ENCODE measurements at places on chromosomes 2 and 18.

DNA sequence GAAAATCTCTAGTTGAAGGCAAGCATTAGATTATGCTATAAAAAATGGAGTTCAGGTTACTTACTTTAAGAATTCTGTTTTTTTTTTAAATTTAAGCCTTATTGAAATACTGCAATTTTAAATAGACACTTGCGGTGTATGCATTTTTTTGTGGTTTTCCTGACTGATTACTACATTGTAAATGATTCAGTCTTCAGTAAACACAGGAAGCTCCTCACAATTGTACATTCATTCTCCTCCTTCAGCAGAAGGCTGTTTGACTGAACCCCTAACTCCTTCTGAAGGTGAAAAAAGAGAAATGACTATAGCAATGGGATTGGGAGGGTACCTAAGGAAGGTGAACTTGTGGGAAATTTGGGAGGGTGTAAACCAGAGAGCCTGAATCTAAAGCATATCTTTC is 136.1 kb downstream of the GCA start:
- no peak for DNase-seq

GRCh38 chr2:13660231-13660630 is 943.5 kb downstream of the TRIB2 start:
- DNase-seq = no peak

- DNase-seq = no peak
Measured at GRCh38 chr2:137221797-137222492, 456.6 kb downstream of the THSD7B start.

GRCh38 chr18:28045176-28045810 is 131.6 kb downstream of the CDH2 start:
- DNase-seq = no peak

GRCh38 chr2:73418343-73418742 is 32.7 kb downstream of the ALMS1 start:
- peak; percentile 89 for DNase-seq

GRCh38 chr2:136373841-136374240 is 255.9 kb upstream of the CXCR4 start:
- DNase-seq = no peak

DNA sequence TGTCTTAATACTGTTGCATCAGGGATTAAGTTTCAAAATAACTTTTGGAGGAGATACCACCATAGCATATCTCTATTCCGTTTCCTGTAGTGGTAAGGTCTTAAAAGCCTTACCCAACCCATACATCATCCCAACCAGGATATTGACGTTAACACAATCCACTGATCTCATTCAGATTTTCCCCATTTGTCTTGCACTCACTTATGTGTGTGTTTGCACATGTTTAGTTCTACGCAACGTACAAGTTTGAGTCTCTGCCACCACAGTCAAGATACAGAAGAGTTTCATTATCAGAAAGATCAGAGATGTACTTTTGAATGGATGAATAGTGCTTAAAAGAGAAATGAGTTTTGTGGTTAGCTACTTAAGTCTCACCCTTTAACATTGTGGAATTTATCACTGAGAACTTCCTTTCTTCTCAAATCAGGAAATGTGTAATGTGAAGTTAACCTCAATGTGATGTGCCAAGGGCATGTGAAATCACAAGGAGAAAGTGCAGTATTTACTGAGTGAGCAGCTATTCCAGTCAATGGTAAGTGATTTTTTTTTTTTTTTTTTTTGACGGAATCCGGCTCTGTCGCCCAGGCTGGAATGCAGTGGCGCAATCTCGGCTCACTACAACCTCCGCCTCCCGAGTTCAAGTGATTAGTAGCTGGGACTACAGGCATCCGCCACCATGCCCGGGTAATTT is 69.2 kb upstream of the EPHA4 start:
- no peak for DNase-seq
